Parietal lobe (tissue), 2 donors: ENCODE measurements at places on chromosomes 6 and 20. TPM values are rescaled to one million over a fixed set of nuclear protein-coding genes. Genes with fewer than 3 reads are reported as not detected.

The SEMG1 gene
- total RNA-seq: not detected

The HIVEP1 gene
- total RNA-seq: 47.0 TPM

The BMP7 gene
- total RNA-seq: 16.9 TPM

The KIAA1586 gene
- 81.4 TPM for total RNA-seq

The SCAF8 gene
- 108 TPM for total RNA-seq
